Stimulated activated CD4-positive, alpha-beta T cell treated with anti-CD3 and anti-CD28 coated beads, TNF-alpha, amount 100 ng/mL, for 48 hours (primary cell): ENCODE measurements at places on chromosomes 16 and 17.
A peak's percentile ranks its signal among the peaks of the same experiment; 100 is the strongest.

- no peak for DNase-seq
Measured at GRCh38 chr17:6567528-6568183, 11.3 kb upstream of the PITPNM3 start.

DNA sequence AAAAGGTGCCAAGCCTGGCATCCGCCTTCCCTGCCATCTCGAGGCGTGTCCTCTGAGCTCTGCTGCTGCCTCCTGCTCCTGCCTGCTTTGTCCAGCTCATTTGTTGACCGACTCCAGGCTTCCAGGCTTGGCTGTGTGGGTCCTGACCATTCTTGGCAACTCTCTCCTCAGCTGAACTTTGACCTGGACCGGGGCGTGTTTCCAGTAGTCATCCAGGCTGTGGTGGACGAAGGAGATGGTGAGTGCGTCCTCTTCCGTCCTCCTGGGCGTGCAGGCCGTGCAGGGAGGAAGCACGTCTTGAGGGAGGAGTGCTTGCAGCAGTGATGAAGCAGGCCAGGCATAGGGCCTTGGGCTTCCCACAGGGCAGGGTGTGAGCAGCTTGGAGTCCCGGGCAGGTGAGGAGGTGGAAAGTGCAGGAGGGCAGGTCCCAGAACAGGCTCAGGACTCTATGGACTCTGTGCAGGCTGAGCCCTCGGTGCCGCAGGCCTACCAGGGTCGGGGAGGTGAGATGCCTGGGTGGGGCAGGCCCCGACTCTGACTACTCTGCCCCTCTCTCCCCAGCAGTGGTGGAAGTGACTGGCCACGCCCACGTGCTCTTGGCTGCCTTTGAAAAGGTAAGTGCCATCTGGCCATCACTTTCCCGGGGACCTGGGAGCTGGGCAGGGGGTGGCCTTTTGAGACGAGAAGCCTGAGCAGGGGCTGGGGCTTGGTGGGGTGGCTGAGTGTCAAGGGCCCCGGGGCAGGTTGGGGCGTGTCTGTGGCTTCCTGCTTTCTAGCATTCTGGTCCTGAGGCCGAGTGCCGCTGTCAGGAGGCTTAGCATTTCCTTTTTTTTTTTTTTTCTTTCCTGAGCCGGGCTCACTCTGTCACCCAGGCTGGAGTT lies 28.6 kb upstream of the NUDT16L1 start:
- DNase-seq = peak; percentile 15

DNA sequence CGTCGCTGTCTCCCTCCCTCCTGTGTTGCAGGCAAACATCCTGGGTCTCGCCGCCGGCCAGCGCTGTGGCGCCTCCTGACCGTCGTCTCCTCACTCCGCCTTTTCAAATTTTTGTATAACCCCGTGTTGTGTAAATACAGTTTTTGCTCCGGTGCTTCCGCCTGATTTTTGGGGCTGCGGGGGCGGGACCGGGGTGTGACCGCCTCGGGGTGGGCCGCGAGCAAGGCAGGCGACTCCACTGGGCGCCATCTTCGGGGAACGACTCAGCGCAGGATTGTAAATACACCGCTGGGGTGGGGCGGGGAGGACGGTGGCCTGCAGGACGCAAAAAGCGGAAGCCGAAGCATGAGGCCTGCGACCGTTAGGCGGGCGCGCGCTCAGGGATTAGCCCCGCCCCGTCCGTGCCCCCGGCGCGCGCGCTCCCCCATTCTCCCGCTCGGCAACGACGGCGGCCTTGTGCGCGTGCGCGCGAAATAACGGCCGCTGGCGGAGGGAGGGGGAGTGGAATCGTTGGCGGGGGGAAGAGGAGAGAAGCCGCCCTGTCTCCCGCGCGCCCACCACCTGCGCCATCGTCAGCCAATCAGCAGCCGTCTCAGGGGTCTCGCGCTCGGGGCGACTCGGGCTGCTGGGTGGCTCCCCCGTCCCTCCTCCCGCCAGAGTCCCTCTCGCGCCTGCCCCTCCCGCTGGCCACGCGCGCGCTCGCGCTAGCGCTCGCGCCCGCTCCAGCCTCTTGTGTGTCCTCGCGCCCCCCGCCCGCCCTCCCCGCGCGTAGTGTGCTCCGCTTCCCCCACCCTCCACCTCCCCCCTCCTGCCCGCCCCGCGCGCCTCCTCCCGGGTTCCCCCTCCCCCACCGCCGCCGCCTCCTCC lies 864 bp upstream of the MAZ start:
- peak; percentile 95 for DNase-seq

DNA sequence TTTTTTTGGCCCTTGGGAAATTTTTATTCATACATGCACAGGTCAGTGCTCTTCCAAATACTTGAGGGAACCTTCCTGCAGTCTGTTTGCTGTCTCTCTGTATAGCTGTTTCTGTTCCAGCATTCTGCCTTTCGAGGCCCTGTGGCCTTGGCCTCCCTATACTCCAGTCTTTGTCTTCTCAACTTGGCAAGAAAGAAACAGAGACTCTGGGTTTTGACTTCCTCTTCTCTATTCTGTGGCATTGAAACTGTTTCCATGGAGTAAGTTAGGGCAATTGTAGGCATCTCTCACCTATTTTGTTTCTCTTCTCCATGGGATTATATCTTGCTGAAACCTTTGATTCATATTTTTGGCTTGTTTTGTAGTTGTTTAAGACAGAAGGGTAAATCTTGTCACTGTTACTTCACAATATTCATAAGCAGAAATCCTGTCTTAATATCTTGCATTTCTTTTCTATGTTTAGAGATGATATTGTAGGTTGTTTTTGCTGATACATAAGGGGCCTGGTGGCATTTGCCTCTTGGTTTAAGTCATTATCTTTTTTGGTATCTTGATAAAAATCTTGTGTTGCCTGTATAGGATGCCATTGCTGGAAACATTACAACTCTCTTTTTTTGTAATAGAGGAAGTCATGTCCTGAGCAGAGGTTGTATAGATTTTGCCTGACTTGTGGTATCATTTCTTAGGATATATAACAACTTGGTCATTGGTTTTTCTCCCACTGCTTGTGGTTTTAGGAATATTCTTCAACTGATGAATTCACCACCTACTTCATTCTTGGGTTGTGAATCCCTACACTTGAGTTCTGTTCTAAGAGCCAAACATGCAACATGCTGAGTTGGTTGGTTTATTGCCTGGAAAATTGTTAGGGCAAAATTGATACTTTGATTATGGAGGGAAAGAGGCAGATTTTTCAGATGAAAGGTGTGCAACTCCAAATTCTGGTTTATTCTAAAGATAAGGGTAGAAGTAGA lies 168.6 kb downstream of the FTO start:
- no peak for DNase-seq
